Spinal cord (tissue), 10 donors: ENCODE measurements at places on chromosomes 3 and 15.
A peak's percentile ranks its signal among the peaks of the same experiment; 100 is the strongest.

GRCh38 chr3:127015282-127016042 lies 32.5 kb downstream of the PLXNA1 start:
- peak; percentile 67 for DNase-seq

GRCh38 chr15:25939122-25939521 lies 76.0 kb upstream of the ATP10A start:
- no peak for DNase-seq

DNA sequence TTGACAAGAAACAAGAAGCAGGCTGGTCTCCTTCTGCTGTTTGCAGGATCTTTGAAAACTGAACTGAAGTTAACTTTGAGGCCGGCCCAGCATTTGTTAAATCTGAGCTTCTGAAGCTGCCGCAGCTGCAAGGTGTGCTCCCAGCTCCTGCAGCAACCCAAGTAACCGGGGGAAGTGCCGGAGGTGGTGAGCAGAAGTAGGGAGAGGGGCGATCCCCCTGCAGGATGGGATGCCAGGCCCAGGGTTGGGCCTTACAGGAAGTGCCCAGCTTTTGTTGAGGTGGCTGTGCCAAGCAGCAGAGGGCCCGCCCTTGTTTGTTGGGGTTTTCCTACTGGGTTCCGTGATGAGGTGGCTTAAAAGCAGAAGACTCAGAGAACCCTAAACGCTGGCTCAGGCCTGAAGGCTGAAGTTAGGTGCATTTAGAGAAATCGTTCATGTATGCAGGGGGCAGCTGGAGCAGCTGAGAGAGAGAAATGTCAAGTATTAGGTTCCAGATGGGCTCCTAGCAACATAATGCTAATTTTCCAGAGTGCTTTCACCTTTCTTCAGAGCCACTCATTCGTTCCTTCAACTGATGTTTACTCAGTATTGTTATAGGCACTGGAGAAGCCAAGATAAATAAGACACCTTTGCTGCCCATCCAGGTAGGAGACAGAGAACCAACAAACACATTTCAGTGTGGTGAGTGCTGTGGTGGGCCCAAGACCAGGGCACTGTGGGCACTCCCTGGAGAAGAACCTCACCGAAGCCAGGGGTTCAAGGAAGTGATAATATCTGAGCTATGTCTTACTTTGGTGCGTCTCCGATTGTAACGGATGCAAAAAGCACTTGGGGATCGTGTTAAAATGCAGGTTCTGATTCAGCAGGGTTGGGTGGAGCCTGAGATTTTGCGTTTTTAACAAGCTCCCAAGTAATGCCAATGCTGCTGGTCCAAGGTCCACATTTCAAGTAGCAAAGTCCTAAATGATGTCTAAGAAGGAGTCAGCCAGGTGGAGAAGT lies 42.2 kb upstream of the PLCL2 start:
- DNase-seq: no peak

DNA sequence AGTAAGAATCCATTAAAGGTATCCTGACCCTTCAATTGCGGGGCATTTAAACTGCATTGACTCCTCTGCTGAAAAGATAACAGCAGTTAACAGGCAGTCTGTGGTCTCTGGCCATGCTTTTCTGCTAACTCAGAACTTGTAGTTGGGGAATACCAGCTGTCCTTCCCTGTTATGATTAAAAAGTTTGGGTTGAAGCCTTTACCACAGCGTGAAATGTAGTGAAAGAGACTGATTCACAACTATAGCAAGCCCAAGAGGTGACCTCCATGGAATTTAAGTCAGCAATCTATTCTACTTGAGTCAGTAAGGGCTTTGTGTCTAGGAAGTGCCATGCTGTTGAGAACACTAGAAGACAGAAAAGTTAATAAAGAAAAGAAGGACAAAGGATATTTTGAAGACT lies 1037.3 kb downstream of the SI start:
- DNase-seq: no peak

- no peak for DNase-seq
These were observed 53.2 kb downstream of the TM4SF4 start for GRCh38 chr3:149527531-149528339.

- DNase-seq: no peak
These were observed 694.6 kb downstream of the TUSC7 start for GRCh38 chr3:117404141-117404540.

DNA sequence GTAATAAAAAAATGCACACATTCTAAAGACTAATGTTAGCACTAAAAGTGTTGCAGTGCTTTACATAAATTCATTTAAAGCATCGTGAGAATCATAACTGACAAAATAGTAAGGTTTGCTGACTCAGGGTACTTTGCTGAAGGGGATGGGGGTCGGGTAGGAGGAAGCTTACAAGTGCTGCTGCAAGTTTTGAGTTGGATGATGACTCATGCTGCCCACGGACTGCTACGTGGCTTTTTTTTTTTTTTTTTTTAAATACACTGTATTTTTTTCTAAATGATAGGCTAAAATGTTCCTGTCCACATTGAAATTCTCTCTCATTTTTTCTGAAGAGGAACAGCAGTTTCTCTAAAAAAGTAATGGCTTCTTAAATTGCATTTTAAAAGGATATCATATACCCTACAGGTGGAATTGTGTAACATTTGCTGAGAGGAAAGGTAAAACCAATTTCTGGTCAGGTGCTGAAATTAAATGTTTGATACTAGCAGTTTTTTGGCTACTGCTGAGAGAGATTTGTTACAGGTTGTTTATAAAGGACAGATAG lies 2.2 kb downstream of the MAPK6 start:
- DNase-seq: no peak

DNA sequence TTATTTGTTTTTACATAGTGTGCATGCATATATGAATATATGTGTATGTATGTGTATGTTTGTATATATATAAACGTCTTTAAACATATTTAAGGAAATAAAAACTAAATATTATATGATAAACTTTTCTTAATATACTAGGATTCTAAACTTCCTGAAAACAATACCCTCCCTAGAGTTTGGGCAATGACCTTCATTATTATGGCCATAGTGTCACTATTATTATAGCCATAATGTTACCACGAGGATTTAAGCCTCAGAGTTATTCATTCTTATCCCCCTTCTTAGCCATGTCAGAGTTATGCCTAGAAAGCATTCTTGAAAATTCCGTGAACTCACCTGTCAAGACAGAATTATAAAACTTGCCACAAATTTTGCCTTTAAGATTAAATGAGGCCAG lies 335.5 kb downstream of the ERC2 start:
- no peak for DNase-seq

- no peak for DNase-seq
These were observed 58.7 kb downstream of the RPN1 start for GRCh38 chr3:128591738-128592426.

GRCh38 chr3:171240504-171240835 lies 213.9 kb upstream of the SLC2A2 start:
- no peak for DNase-seq

- DNase-seq: no peak
These were observed 32.3 kb upstream of the ARNT2 start for GRCh38 chr15:80371924-80372323.

- DNase-seq: no peak
These were observed 474.7 kb upstream of the IL12A start for GRCh38 chr3:159513867-159514380.

DNA sequence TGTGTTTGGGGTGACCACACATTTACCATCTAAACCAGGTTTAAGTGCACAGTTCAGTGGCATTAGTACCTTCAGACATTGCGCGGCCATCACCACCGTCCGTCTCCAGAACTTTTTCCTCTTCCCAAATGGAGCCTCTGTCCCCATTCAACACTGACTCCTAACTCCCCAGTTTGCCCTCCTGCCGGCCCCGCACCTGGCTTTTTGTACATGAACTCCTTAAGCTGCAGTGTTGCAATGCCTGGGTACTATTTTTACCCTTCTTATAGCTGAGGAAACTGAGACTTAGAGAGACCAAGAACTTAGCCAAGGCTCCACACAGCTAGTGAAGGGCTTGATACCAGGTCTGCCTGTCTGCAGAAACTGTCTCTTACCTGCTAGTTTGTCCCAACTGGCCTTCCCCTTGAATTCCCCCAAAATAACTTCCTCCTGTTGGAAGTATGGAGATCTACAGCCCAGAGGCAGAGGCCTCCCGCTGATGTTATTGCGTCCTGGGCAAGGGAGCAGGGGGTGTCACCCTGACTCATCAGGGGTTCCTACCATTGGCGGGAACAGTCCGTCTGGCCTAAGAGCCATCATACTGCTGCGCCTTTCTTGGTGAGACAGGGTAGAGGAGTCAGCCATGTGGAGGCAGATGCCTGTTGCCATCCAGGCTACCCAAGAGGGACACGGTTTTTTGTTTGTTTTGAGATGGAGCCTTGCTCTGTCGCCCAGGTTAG lies 65.6 kb downstream of the GRIP2 start:
- no peak for DNase-seq

GRCh38 chr3:14231145-14231990 lies 52.8 kb downstream of the LSM3 start:
- DNase-seq: no peak

DNA sequence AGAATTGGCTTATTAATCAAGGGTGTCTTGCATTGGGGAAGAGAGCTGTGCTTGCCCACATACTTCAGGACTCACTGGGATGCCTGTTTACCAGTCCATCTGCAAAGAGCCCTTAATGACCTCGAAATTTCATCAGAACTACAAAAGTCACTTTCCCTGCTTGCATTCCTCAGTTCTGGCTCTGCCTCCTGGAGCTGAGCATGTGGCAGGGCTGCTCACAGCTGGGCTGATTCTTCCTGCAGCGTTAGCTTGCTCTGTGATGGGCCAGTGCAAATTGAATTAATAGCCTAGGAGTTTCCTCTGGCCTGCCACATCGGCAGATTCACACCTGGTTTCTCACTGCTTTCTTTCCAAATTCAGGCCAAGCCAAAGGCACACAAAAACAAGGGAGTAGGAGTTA lies 108.9 kb downstream of the DUT start:
- no peak for DNase-seq

- no peak for DNase-seq
These were observed 1.9 kb downstream of the PCOLCE2 start for GRCh38 chr3:142886940-142887339.

- peak; percentile 11 for DNase-seq
These were observed 36.2 kb downstream of the KLHL18 start for GRCh38 chr3:47318916-47319315.

GRCh38 chr3:89488800-89489580 lies 381.6 kb downstream of the EPHA3 start:
- no peak for DNase-seq

DNA sequence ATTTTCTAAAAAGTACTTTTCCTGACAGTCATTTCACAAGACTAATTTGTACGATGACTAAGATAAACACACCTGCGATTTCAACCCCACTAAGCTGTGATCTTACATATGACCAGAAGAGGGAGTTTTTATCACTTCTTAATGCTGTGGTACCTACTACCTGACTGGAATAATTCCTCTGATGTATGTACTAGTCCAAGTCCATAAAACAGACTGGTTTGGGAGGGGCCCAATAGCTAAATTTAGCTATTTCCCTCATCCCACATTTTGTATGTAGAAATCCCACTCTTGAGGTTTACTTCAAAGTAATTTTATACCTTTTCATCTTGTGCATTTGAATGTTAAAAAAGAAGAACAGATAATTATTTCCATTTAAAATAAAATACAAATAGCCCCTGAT lies 49.7 kb upstream of the SCAANT1 start:
- no peak for DNase-seq

GRCh38 chr3:172159376-172159775 lies 120.0 kb downstream of the FNDC3B start:
- DNase-seq: no peak

DNA sequence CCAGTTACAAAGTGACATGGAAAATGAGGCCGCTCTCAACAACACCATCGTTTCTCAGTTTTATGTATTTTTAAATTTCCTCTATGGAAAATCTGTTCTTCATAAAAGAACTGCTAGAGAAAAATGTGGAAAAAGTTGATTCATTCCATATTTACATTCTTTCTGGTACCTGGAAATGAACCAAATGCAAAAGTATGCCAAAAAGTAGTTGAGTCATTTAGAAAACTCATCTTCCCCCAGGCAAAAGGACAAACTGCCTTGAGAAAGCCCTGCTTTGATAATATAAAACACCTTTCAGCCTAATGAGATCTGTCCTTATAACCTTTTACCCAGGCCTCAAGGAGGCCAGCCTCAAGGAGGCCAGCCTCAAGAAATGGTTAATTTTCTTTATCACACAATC lies 283.0 kb upstream of the VEPH1 start:
- DNase-seq: no peak

DNA sequence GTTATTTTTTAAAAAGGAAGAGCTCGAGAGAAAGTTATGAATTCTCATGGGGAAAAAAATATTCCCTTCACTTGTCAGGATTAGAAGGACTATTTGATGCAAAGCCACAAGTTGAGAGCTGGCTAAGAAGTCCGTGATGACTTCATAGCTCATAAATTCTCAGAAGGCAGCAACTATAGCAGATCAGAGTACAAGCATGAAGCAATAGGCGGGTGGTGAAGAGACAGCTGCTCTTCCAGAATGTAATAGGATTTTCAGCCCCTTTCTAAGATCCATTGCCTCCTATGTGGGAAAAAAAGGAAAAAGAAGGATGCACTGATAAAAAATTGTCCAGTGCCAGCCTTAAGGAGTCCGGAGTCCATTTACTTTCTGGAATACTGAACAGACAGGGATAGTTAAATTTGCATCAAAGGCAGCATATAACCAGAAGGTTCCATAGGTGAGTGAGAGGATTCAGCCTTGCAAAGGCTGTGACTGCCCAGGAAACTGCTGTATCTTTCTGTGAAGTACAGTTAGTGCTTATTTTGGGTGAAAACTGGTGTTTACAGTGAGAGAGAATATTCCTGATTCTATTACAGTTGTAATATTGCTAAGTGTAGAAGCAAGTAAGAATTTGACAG lies 929.5 kb upstream of the ALCAM start:
- DNase-seq: no peak

- no peak for DNase-seq
These were observed 21.6 kb upstream of the RARRES1 start for GRCh38 chr3:158753854-158754253.

- no peak for DNase-seq
These were observed 162.6 kb downstream of the P2RY1 start for GRCh38 chr3:152997526-152997925.

DNA sequence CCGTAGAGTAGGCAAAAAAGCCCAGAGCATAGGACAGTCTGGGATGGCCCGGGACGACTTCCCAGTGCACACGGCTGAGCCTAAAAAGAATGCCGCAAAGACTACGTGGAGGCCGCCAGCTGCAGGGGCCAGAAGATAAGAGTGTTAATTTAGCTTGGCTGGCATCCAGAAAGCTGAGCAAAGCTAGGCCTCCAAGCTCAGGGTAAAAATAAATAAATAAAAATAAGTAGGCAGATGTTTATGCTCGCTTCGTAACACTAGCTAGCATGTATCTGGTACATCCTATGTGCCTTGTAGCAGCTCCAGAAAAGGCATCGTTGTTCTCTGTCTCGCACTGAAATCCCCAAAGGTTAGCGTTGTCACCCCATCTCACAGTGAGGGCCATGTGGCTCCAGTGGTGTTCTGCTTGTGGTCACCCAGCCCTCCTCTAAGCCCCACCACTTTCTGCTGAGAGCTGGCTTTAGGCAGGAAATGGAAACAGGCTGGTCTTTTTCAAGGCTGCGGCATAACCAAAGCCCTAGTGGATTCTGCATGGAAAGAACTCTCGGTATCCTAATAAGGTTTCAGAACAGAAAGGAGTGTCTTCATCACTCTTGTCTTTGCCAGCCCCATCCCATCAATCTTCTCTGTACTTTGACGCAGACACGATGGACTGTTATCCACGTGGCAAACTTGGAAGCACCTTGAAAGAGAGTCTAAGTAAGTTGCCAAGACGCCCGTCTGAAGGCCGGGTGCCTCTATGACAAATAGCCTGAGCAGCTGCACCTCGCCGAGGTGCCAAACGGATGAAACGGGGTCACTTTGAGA lies 58.1 kb upstream of the MEF2A start:
- DNase-seq: no peak
